ENCODE measurements at places on chromosomes 1 and 21.

GRCh38 chr1:30134466-30135217, 588.7 kb downstream of the MATN1 start:
- DNase-seq, result no peak

DNA sequence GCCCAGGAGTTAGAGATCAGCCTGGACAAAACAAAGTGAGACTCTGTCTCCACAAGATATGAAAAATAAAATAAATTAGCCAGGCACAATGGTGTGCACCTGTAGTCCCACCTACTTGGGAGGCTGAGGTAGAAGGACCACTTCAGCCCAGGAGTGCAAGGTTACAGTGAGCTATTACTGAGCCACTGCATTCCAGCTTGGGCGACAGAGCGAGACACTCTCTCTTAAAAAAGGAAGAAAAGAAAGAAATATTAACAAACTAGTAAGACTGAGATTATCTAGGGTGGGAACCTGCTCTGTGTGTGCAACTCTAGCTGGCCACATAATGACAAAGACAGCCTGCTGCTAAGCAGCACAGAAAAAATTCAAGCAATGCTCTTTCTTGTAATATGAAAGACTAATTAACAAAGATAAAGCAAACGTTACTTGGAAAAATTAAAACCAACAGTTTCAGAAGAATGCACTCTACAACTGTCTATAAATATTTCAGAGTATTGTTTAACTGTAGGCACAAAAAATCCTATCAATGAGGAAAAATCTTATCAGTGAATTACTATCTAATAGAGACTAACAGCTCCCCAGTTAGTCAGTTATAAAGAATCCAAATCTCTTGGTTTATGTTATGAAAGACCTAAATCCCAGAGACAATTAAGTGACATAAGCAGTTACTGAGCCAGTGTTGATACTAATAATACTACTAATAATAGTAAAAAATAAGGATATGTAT, 74.5 kb downstream of the ENAH start:
- DNase-seq, result no peak

- DNase-seq, result no peak
Observed at GRCh38 chr1:212021563-212021962, 13.8 kb downstream of the INTS7 start.

- no peak for DNase-seq
Observed at GRCh38 chr1:33824971-33825370, 38.9 kb upstream of the HMGB4 start.

DNA sequence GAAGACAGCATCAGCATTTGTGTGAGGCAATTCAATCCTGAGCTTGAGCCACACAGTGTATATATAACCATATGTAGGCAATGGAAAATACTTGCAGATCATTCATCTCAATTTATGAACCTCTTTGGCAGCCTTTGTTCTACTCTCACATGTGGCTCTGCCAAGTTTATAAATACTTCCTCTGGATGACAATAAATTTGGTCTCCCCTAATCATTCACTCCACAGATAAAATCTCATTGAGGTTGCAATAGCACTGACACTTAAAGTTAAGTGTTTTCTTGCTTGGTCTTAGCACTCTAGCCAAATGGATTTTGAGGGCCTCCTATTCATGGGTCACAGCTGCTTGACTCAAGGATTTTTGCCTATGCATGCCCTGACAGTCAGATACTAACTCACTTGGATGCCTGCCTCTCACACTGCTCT, 136.6 kb upstream of the VANGL1 start:
- DNase-seq, result no peak

- no peak for DNase-seq
Observed at GRCh38 chr1:58576325-58576726, 726 bp downstream of the TACSTD2 start.

- DNase-seq, result no peak
Observed at GRCh38 chr1:147434921-147435320, 106.4 kb upstream of the BCL9 start.

GRCh38 chr1:228315484-228315944, 91.1 kb downstream of the TRIM11 start:
- DNase-seq, result no peak

GRCh38 chr1:27961646-27962221, 2.0 kb downstream of the XKR8 start:
- DNase-seq, result no peak

DNA sequence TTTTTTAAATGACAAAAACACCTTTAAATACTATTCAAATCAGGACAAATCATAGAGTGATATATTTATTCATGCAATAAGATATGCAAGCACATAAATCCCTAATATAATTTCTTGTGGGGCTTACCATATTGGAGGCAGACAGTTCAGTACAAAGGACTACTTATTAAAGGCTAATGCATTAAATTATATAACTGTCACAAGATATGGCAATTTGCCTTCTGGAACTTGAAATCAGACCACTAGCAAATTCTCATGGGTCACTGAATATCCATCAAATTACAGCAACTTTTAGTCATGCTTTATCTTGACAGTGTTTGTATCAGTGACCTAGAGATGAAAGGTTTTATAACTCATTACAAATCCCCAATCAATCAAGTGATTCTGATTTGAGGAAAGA, 54.1 kb upstream of the NCAM2 start:
- no peak for DNase-seq

- DNase-seq, result no peak
Observed at GRCh38 chr1:117709249-117709691, 103.4 kb downstream of the TENT5C start.

GRCh38 chr1:104855550-104855949, 1105.9 kb downstream of the AMY1C start:
- DNase-seq, result no peak

GRCh38 chr1:226938903-226939437, 1.1 kb upstream of the COQ8A start:
- DNase-seq, result no peak

- DNase-seq, result no peak
Observed at GRCh38 chr1:53344921-53345838, 17.3 kb upstream of the LRP8 start.

DNA sequence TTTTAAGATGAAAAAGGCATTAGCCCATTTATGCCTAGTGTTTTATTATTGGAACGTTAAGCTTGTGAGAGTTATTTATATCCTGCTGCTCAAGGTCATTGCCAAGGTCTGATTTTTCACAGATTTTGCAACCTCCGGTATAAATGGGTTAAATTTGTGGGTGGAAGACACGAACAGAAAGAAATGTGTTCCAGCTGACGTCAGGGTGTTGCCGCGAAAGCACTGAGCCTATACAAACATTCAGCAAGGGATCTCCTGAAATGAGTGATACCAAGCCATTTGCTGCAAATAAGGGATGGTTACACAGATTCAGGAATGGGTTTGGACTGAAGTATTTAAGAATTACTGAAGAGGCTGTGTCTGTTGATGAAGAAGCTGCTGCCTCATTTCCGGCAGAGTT, 32.2 kb downstream of the TMED5 start:
- DNase-seq, result no peak

DNA sequence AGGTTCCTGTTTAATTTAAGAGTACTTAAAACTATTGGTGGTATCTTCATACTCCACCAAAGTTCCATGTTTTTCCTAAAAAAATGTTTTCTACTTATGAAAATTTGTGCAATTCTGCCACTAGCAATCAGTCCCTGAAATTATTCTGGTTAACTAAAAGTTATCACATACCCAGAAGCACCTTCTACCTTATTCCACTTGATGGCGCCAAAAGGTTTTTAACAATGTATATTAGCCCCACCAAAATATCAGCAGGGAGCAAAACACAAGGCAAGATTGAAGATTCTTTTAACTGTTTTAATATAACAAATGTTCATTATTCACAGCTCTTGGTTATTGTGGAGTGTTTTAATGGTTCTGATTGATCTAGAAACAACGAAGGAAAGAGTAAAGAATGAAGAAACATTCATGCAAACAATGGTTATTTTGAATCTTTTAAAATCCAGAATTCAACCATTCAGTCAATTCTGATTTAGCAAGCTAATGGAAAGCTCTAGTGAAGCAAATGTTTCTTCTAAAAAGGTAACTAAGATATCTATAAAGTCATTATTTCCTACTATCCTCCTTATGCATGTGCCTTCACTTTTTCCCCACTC, 67.2 kb downstream of the TTLL7 start:
- peak; percentile 1 for DNase-seq

- DNase-seq, result no peak
Observed at GRCh38 chr1:158290321-158290844, 660 bp downstream of the CD1C start.

- no peak for DNase-seq
Observed at GRCh38 chr1:52455686-52456085, 51.3 kb downstream of the PRPF38A start.

- no peak for DNase-seq
Observed at GRCh38 chr1:12469990-12470389, 148.0 kb downstream of the DHRS3 start.

DNA sequence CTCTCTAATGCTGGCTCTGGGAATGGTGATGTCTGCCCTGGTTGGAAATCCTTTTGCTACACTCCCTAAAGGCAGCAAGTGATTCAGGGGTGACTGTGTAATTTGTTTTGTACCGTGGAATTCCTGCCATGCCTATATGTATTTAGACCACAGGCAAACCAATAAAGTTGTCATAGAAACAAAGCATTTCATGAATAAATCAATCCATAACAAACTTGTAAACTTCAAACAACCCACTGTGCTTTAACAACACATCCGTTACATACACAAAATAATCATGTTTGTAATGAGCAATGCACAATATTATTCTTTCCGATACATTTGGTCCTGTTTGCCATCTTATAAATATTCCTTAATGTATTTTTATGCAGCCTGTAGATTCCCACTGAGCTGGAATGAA, 330.3 kb upstream of the SNX7 start:
- no peak for DNase-seq

DNA sequence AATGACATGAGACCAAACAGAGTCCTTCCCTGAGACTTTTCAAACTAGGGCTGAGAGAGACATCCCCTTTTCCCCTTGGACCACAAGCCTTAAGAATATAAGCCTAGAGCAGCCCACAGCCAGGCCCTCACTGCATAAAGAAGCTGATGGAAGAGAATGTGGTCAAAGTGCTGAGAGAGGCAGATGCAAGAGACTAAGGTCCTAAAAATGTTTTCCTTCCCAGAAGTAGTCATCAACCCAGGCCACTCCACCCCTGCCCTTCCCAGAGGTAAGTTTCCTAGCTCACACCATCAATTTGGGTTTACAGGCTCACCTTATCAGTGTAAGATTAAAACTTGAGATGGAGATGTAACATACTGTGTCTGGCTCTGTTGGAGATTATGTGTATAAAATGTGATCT, 58.2 kb downstream of the BCAR3 start:
- no peak for DNase-seq

- DNase-seq, result peak; percentile 51
Observed at GRCh38 chr1:23980728-23981070, 572 bp upstream of the SRSF10 start.

DNA sequence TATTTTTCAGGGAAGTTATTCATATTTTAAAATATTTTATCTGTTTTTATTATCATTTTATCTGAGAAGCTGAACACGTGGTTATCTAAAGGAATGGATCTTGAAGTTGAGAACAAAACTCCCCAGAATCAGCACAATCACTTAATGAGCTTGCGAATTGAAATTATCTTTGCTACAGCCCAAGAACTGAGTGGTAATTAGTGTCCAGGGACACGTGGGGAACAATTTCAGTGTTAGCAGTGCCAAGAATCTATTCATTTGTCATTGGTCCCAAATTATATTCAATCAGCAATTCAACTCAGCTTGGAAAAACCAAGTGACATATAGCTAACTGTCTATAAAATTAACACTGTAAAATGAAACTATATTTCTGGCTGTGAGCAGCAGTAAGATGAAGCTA, 197.6 kb upstream of the UBE2U start:
- DNase-seq, result no peak

DNA sequence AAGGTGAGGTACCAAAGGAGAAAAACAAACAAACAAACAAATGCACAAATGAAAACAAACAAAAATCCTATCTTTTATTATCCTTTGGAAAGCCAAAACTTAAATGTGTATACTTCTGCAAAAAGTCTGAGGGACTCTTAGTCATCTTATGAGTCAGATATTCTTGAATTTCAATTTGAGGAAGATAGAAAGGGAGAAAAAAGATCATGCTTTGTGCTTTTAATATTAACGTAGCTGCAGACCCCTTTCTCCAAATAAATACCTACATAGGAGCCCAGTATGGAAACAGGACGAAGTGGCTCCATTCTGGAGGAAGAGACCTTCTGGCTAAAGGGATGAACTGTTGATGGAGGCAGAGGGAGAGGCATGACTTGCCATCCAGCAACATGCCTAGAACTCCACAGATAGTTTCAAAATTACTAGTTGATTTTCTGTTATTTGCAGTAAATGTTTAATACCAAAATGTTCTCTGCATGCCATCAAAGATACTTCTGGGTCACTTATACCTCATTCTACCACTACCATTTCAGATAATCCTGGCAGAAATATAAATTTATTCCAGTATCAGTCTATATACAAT, 25.4 kb downstream of the NUP210L start:
- DNase-seq, result no peak

DNA sequence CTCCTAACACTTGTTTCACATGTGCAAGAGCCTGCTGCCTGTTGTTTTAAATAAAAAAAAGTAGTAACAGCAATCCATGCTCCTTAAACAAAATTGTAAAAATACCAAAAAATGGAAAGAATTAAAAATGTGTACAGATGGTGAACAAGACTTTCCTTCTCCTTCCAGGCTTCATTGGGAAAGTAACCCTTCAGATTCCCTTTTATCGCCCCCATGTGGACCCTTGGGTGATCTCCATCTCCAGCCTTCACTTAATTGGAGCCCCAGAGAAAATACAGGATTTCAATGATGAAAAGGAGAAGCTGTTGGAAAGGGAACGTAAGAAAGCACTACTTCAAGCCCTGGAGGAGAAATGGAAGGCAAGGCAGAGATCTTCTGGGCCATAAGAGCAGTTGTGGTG, 14.2 kb downstream of the VPS13D start:
- DNase-seq, result no peak

DNA sequence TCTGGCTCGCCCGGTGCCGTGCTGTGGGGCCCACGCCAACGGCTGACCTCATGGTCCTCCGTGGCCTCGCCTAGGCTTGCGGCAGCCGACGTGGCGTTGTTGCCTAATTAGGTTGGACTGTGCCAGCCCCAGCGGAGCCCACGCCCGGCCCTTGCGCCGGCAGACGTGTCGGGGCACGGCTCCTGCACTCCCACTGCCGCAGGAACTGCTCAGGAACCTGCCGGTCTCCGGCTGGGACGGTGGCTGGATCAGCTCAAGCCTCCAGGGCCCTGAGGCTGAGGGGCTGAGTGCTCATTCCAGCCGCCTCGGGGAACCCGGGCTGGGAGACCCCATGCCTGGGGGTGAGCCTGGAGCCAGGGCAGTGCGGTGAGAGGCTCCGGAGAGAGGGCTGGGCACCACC, 16.1 kb upstream of the PEX10 start:
- no peak for DNase-seq

GRCh38 chr1:2091611-2092604, 41.7 kb downstream of the PRKCZ start:
- peak; percentile 51 for DNase-seq

DNA sequence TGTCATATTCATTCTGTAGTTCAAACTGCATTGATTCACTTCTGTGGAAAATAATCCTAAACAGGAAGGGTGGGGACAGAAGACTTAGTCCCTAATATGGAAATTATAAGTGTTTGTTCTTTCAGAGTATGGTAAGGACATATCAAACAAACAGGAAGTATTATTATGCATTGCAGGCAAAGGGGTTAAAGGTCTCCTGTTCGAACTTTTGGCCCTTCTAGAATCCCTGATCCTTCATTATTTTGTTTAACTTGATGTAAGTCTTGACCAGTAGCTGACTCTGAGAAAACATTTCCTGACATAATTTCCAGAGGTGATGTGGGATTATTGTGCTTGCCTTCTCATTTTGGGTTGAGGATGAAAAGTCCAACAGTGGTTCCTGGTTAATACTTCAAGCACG, 215.4 kb upstream of the ADGRL2 start:
- no peak for DNase-seq

GRCh38 chr1:202204065-202204464, 10.5 kb downstream of the LGR6 start:
- DNase-seq, result no peak
